ENCODE measurements at places on chromosomes 11 and 22.

- DNase-seq, result no peak
Observed at GRCh38 chr22:44130076-44130711, 50.5 kb upstream of the PARVG start.

DNA sequence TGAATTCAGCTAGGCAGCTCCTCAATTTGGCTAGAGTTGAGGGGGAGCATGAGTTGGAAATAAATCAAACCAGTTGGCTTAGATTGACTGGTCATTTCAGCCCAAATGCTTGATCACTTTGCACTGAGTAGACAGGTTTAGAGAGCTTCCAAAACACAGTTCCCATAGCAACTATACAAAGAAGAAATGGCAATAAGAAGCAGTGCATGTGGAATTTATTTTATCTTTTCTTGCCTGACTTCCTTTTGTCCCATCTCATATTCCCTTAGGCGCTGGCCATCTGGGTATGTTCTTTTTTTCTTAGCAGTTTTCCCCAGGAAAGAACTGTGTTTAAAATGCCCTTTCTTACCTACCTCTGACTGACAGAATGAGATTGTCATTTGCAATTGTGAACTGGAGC lies 38.7 kb upstream of the C11orf87 start:
- no peak for DNase-seq

- DNase-seq, result peak; percentile 31
Observed at GRCh38 chr11:106395716-106396349, 318.4 kb downstream of the AASDHPPT start.

DNA sequence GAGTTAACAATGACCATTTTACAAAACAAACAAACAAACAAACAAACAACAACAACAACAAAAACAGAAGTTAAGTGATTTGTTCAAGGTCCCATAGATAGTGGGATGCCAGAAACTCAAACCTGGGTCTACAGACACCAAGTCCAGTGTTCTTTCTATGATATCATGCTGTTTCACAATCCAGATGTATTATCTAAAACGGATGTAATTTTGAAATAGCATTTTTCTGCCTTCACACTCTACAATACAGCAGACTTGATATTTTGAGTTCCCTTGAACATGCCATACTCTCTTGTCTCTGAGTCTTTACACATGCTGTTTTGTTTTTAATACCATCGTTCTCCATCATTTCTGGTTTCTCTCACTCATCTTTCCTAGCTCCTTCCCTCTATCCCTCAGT lies 104.5 kb downstream of the RELT start:
- DNase-seq, result peak; percentile 9

GRCh38 chr11:12238420-12238819 lies 128.0 kb downstream of the MICAL2 start:
- no peak for DNase-seq

- DNase-seq, result no peak
Observed at GRCh38 chr22:46593211-46593681, 26.9 kb upstream of the GRAMD4 start.

- no peak for DNase-seq
Observed at GRCh38 chr11:13834463-13834862, 128.1 kb upstream of the SPON1 start.

DNA sequence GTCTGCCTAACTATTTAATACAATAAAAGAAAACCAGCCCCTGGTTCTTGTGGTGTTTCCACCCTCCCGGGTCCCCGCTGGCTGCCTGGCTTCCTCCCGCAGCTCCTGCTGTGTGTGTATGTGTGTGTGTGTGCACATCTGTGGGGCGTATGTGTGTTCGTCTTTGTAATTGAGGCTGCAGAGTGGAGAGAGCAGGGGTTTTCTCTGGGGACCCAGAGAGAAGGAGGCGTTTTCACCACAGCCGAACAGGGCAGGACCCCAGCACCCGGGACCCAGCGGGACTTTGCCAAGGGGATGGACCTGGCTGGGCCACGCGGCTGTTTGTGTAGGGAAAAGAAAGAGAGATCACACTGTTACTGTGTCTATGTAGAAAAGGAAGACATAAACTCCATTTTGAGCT lies 42.7 kb downstream of the IGLL1 start:
- DNase-seq, result no peak

- DNase-seq, result peak; percentile 17
Observed at GRCh38 chr11:30143098-30143705, 87.6 kb upstream of the FSHB start.

GRCh38 chr11:20042045-20042639 lies 118.1 kb downstream of the DBX1 start:
- peak; percentile 55 for DNase-seq

DNA sequence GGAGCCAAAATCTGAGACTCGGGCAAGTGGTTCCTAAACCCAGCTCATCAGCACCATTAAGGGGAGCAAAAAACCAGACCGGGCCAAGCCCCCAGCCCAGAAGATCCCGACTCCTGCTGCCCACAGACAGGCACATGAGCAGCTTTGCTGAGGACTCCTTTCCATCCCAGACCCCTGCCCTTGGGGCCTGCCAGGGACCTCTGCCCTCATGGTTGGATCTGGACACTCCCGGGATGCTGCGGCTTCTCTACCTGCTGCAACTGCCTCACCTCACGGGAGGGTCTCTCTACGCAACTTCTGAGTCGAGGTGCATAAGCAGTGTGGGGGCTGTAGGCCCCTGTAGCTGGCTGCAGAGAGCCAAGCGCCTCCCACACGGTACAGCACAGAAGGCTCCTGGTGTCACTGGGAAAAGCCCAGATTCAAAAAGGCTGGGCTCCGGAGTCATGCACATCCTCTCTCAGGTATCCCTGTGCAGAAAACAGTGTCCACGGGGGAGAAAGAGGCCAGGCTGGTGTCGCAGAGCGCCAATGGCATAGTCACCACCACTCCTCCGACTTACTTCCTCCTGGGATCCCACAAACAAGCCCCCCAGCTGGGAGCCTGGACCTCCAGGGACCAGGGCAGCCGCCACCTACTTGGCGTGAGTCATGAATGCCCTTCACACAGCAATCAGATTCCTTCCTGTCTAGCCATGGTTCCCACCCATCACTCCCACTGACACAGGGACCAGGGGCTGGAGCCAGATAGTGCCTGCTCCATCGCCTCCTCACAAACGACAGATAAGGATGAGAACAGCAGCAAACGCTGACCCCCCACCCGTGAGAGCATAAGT lies 122.1 kb downstream of the BCR start:
- no peak for DNase-seq

DNA sequence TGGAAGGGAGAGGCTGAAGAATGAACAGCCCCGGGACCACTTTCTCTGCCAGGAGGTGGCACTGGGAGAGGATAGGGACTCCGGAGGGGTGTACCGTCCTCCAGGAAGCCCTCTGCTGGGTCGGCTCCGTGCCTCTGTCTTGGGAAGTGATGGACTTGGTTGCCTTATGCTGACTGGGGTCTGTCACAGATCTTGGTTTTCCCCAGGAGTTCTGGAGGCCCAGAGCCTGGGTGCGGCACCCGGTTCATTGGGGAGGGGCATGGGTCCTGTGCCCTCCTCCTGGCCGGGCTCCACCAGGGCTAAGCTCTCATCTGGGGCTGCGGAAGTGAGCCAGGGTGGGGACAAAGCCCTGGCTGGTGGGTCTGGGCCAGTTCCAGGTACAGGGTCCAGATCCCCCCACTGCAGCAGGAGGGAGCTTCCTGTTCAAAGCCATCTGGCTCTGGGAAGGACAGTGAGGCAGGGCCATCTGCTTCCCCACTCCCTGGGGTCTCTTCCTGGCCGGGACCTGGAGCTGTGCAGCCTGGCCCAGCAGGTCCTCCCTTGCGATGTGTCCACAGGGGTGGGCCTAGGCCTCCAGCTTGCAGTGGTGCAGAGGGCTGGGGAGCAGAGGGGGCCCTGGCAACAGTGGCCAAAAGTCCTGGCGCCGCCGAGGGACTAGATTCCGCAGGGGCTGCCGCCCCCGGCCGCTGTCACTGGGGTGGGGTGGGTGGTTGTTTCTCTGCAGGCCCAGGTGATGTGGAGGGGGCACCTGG lies 1.1 kb upstream of the AP2A2 start:
- DNase-seq, result no peak

DNA sequence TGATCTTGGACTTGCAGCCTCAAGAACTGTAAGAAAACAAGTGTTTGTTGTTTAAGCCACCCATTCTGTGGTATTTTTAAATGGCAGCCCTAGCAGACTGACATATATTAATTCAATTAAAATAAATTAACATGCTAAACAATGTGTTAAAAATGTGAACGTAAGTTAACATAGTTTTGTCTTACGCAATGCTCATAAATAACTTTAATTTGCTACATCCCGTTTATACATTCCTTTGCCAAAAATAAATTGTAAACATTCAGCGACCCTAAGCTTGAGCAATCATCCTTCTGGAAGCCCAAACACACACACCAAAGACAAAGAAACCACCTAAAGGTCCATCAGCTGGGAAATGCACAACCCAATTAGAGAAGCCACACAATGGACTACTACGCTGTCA lies 70.4 kb downstream of the CELSR1 start:
- no peak for DNase-seq

GRCh38 chr11:103608566-103608965 lies 427.9 kb upstream of the DDI1 start:
- DNase-seq, result peak; percentile 29

DNA sequence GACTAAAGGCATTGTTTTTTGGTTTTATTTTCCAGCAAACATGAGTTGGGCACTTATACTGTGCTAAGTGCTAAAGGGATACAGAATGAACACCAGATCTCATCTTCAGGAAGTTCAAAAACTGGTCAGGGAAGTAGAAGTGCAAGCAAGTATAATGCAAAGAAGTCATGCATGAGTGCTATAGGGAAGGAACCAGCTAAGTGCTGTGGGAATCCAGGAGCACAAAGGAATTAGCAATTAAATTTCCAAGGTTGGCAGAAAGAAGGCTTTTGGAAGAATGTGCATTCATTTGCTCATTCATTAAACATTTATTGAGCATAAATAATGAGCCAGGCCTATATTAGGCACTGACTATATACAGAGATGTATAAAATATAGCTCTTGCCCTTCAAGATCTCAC lies 143.7 kb upstream of the ARHGAP42 start:
- no peak for DNase-seq

- DNase-seq, result no peak
Observed at GRCh38 chr22:37804352-37804880, 3.3 kb upstream of the GCAT start.

DNA sequence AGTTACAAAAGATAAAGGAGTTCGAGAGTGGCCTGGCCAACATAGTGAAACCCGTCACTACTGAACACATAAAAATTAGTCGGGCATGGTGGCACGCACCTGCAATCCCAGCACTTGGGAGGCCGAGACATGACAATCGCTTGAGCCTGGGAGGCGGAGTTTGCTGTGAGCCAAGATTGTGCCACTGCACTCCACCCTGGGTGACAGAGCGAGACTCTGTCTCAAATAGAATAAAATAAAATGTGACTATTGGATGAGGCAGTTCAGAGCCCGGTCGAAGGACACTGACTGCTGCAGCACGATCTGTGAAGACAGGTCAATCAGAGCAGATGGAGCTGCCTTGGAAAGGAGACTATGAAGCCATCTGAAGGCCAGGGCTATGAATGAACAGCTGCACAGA lies 37.7 kb upstream of the ANO1 start:
- no peak for DNase-seq

GRCh38 chr22:30334646-30335045 lies 7.9 kb upstream of the TBC1D10A start:
- DNase-seq, result no peak

GRCh38 chr11:34002420-34002819 lies 49.1 kb upstream of the CAPRIN1 start:
- no peak for DNase-seq

DNA sequence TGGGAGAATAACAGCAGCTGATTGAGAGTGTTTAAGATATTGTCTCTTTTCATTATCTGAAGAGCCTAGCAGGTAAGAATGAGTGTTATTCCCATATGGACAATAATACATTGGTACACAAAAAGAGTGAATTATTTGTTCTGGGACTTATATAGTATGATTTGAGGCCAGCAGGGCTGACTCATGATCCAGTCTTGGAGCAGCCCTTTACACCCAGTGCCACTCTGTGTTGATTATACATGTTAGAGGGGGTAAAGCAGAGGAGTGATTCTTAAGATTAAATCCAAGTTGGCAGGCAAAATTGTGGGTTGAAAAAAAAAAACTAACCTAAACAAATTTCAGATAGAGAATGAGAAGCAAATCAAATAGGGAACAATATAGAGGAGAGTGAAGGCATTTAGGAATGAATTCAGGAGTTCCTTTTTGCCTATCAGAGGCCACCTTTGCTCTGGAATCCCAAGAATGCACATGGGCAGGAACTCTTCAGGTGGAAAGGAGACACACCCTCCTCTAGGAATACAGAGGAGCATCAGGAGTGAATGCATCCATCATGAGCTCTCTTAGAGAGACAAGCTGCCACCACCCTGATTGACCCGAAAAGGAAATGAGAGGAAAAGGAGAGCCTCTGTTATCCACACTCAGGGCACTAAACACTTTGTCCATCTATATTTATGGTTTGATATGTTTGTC lies 19.2 kb upstream of the MRGPRX1 start:
- no peak for DNase-seq

DNA sequence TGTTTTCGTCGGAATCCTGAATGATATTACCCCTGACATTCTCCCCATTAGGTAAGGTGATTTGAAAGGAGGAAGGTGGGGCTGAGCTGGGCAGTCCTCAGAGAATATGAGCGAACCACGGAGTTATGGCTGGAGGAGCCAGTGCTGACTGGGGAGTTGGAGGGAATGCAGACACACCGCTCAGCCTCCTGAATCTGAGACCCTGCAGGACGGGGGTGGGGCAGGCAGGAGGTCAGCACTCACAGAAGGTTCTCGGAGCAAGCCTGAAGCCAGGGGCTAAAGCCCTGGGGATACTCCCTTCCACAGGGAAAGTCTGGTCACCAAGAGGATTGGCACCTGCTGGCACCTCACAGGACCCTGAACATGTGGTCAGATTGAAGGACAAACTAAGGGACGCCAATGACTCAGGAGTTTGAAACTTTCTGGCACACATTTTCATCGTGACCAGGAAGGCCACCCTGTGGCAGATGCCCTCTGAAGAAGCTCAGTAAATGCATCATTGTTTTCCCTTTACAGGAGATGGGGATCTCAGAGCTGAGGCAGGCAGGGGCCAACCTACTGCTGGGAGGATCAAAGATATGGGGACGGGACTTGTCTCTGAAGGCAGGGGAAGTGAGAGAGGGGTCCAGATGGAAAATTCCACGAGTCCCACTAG lies 26.9 kb upstream of the FCHSD2 start:
- DNase-seq, result no peak

GRCh38 chr11:125933030-125933813 lies 12.6 kb upstream of the VSIG10L2 start:
- DNase-seq, result no peak

DNA sequence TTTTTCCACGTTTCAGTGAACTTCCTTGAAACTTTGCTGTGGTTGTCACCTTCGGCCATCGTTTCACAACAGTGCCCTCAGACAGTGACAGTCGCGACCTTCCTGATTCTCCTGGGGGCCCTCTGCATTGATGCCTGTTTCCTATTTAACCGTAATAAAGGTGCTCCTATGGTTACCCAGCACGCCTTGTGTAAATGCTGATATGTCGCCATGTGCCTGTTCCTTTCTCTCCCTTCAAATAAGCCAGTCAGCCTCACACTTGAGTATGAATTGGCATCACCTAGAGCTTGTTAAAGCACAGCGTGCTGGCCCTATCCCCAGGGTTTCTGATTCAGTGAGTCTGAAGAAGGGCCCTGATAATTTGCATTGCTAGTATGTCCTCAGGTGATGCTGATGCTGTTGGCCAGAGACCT lies 104.8 kb downstream of the MICAL2 start:
- DNase-seq, result no peak

All from mammary epithelial cell (primary cell).